T-cell (primary cell): ENCODE measurements at places on chromosomes 7 and 10.

- no peaks in the 10 kb centered on the region for H3K27me3 ChIP-seq
- no peak overlapping the region for H3K27ac ChIP-seq
- H3K36me3 ChIP-seq, result no peaks in the 10 kb centered on the region
- H3K4me3 ChIP-seq, result no peak overlapping the region
Measured at GRCh38 chr10:93947055-93947454, 46.7 kb upstream of the PLCE1 start.

DNA sequence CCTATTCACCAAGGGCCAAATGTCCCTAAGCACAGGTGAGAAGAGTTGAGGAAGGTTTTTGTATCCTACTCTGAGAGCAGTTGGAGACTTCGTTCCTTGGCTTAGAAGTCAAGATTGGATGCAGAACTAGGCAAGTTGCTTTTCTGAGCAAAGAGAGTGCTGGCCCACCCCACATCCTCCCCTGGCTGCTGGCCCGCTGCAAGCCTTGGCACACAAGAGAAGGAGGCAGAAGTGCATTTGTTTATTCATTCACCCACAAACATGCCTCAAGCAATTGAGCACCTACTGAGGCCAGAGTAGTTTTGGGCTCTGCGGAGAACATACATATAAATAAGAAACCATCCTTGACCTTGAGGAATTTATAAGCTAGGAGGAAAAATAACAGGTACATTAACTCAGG lies 318.9 kb downstream of the KCNMA1 start:
- no peak overlapping the region for H3K27ac ChIP-seq
- H3K4me3 ChIP-seq, result no peak overlapping the region
- no peaks in the 10 kb centered on the region for H3K4me1 ChIP-seq
- H3K36me3 ChIP-seq, result no peaks in the 10 kb centered on the region

DNA sequence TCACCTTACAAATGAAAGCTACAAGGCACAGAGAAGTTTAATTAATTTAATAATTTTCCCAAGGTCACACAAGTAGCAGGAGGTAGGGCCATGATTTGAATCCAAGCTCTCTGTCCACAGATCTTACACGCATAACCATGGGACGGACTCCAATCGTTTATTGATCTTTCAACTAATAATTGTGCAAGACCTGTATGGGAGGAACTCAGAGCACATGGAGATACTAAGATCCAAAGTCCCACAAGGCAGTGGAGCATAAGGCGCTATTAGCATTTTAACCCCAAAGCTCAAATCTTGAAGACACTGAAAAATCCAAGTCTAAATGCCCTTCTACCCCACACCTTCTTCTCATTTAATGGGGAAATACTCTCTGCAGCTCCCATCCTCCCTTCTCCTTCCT lies 143.5 kb downstream of the FGFR2 start:
- H3K4me3 ChIP-seq, result no peak overlapping the region
- H3K4me1 ChIP-seq, result no peaks in the 10 kb centered on the region
- no peak overlapping the region for H3K27ac ChIP-seq
- H3K27me3 ChIP-seq, result peaks cover 5% of the 10 kb centered on the region

DNA sequence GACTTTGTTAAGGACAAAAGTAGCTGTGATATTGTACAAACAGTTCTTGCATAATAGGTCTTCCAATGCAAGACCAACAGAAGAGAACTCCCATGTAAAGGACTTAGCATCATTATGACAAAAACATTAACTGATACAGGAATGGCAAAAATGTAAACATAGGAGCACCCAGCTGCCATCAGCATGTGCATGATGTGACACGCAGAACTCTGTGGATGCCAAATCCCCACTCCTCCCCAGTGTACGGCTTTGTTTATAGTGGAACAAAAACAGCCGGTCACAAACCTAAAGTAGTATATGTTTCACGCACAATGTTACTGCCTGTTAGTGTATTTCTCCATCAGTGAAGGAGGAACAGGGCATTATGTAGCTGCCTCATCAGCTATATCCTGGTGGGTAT lies 316.0 kb upstream of the AOAH start:
- H3K27me3 ChIP-seq, result no peaks in the 10 kb centered on the region
- H3K4me3 ChIP-seq, result no peak overlapping the region

DNA sequence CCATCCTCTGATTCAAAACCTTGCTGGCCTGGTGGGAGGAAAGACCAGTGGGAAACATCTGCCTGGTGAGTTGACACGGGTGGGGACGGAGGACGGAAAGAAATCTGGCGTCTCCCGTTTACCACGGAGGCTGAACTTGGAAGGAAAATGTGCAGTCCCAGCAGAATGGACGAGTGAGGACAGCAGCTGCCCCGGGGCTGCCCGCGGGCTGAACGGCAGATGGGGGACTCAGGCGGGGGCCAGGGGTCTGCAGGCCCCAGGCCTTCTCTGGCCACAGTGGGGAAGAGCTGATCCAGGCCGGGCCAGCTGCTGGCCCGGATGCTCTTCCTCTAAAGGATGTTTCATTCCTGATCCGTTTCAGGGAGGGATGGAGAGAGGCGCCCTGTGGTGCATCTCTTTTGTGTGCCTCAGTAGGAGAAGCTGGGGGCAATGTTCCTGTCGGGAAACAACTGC lies 147.5 kb upstream of the CHST15 start:
- DNase-seq, result no peak
- peaks cover 12% of the 10 kb centered on the region for H3K27me3 ChIP-seq
- H3K27ac ChIP-seq, result no peak overlapping the region
- no peaks in the 10 kb centered on the region for H3K36me3 ChIP-seq
- H3K4me3 ChIP-seq, result no peak overlapping the region

- no peaks in the 10 kb centered on the region for H3K27me3 ChIP-seq
- DNase-seq, result no peak
- H3K4me1 ChIP-seq, result no peaks in the 10 kb centered on the region
- H3K27ac ChIP-seq, result no peak overlapping the region
- H3K4me3 ChIP-seq, result no peak overlapping the region
Measured at GRCh38 chr7:108805808-108806397, 236.2 kb downstream of the DNAJB9 start.

DNA sequence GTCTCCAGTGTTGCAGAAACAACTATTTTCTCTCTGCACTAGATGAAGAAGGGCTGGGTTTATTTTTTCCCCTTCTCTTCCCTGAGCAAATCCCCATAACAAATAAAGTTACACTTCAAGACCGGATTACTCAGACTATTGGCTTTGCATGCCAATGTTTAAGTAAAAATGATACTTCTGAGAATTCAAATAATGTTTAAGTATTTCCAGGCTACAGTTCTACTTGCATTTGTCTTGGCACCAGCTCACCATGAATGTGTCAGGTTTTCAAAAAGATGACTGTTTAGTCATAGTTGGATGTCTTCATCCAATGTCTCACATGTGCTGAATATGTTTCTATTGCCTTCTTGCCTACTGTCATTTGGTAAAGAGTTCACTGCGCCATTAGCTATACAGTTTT lies 912.6 kb downstream of the GATA3 start:
- no peaks in the 10 kb centered on the region for H3K36me3 ChIP-seq
- H3K4me3 ChIP-seq, result no peak overlapping the region
- DNase-seq, result no peak
- no peaks in the 10 kb centered on the region for H3K4me1 ChIP-seq
- no peaks in the 10 kb centered on the region for H3K27me3 ChIP-seq

GRCh38 chr10:46558122-46558391 lies 1.6 kb upstream of the GPRIN2 start:
- no peak overlapping the region for H3K4me3 ChIP-seq
- no peaks in the 10 kb centered on the region for H3K36me3 ChIP-seq
- no peak overlapping the region for H3K27ac ChIP-seq
- peaks cover 7% of the 10 kb centered on the region for H3K4me1 ChIP-seq
- H3K27me3 ChIP-seq, result no peaks in the 10 kb centered on the region
- no peak for DNase-seq
